G401 (cell line): ENCODE measurements at places on chromosomes 5 and 9.

DNA sequence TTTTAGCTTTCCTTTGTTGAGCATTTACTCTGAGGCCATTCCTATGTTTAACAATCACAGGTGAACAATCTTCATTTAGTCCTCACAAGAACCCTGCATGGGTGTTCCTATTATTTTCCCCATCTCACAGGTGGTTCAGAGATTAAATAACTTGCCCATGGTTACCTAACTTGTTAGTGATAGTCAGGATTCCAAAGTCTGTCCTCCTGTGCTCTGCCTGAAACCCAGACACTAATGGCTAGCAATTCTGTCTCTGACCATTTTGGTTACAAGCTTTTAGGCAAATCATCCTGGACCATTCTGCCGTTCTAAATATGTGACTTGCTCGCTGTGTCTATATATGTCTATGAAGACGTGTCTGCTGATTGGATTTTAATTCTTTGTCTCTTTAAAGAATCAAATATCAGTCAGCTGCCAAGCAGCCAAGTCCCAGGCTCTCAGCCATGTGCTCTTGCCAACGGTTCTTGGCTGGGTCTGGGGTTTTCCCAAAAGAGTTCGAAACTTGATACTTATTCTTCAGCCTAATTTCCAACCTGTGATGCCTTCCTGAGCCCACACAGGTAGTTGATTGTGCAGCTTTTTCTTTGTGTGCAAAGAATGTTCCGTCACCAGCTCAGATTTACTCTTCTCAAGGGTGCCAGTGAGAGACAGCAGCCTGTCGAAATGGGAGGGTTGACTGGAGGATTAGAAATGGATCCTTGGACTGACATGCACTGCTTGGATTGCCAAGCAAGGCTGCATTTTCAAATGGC is 121.7 kb downstream of the NREP start:
- peak; percentile 78 for DNase-seq

GRCh38 chr9:136821826-136822544 is 14.2 kb downstream of the RABL6 start:
- DNase-seq = peak; percentile 86

DNA sequence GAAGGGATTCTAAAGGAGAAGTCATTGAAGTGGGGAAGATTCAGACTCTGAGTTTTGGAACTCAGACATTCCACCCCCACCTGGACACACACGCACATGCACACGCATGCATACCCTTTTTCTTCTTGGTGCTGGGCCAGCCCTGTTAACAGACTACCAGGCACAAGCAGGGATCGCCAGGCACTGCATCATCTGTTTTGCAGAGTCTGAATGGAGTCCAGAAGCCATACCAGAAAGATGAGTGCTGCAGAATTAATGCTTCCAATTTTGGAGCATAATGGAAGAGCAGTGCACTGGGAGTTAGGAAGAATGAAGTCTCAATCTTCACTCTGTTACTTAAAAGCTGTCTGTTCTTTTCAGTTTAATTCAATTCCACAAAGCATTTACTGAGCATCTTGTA is 95.5 kb downstream of the PDE8B start:
- DNase-seq = no peak

- no peak for DNase-seq
Observed at GRCh38 chr9:107620801-107621200, 131.2 kb upstream of the KLF4 start.

DNA sequence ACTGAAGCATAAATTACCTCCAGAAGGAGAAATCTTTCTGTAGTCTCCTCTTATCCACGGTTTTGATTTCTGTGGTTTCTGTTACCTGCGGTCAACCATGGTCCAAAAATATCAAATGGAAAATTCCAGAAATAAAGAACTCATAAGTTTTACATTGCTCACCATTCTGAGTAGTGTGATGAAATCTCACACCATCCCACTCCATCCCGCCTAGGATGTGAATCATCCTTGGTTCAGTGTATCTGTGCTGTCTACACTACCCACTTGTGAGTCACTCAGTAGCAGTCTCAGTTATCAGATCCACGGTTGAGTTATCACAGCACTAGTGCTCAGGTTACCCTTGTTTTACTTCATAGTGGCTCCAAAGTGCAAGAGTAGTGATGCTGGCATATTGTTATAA is 371.2 kb downstream of the NFIB start:
- DNase-seq = no peak

DNA sequence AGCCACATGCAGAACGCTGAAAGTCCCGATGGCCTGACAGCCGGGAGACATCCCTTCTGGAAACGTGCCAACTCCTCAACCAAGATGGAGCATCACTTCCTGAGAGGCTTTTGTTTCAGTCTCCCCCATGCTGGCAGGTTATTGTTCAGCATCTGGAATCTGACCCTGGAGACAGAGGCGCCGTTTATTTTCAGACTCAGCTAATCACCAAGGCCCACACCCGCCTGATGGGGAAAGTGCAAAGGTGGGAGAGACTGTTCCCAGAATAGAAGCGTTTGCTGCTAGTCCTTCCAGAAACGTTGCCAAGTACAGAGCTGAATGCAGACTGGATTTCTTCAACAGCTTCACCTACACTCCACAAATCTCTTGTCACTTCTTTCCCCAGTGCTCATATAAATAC is 41.8 kb upstream of the S1PR3 start:
- DNase-seq = no peak

DNA sequence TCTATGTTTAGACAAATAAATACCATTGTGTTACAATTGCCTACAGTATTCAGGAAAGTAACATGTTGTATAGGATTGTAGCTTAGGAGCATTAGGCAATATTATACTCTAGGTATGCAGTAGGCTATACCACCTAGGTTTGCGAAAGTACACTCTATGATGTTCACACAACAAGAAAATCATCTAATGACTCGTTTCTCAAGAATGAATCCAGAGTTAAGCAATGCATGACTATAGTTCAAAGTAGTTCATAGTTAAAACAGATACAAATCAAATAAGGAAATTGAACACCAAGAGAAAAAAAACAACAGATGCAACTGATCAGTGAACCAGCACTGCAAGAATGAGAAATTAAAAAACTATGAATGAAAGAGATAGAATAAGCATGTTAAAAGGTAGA is 27.6 kb upstream of the ABLIM3 start:
- no peak for DNase-seq

DNA sequence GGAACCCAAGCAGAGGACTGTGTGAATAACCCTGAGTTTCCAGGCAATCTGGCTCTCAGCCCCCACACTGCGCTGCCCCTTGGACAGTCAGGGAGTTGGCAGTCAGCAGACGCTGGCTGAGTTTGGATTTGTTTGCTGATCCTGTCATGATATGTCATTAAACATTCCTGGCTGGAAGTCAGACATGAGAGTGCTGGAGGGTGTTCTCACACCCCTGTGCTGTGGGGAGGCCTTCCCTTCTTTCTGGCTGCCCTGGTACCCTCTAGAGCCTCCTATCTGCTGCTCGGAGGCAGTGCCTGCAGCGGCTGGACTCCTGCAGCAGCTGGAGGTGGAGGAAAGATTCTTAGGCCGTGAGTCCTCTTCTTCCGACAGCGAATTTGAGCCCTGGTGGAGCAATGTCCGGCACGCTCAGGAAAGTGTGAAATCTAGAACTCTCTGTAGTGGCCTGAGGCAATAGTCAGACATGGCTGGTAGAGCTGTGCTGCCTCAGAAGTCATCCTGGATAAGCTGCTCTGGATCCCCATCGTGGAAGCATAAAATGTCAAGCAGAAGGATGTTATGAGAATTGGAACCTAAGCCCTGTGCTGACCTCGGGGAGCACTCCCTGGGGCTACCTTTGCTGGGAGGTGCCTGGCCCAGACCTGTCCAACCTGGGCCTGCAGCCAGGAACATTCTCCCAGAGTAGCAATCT is 72.0 kb downstream of the PDE8B start:
- peak; percentile 4 for DNase-seq

- DNase-seq = no peak
Observed at GRCh38 chr9:74770508-74771261, 117.0 kb downstream of the TRPM6 start.

DNA sequence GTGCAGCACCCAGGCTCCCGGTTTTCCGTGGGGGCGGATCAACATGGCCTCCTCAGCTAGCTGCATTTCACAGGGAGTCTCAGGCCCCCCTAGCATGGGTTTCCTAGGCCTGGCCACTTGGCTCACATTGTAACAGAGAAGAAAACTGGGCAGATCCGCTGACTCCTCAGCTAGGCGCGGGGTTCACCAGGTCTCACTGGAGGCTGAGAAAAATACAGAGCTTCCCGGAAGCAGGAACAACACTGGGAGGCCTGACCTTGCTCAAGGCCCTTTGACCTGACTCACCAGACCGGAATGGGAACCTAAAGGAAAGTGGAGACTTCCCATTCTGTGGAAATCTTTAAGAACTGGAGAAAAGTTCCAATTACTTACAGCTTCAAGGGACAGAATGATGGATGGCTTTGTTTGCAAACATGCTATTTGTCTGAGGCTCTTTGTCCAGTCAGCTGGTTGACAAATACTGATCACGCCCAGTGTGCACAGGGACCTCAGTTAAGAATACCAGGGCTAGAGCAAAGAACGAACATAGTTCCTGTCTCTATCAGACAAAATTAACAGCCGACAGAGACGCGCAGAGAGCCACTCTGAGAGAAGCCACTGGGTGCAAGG is 88.7 kb upstream of the LRRTM2 start:
- no peak for DNase-seq

DNA sequence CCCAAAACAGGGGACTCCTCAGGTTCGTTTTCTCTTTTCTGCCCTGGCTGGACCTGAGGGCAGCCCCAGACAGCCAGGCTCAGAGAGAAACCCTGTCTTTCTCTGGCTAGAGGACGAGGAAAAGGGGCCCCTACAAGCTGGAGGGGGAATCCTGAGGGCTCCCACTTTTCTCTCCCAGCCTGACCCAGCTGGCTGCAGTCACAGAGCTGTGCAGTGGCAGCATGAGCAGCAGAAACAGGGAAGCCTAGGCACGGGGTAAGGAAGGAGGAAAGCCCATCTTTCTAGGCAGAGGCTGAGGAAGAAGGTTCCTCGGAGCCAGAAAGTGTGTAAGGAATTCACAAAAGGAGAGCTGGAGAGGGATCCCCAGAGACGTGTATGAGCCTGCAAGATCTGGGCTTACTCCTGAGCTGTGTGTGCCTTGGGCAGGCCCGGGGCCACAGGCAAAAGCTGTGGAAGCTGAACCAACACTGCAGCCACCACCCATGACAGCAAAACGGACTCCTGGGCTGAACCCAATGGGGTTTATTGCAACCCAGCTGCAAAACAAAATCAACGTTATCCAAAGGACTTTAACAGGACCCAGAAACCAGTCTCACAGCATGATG is 16.2 kb downstream of the CAMSAP1 start:
- no peak for DNase-seq

DNA sequence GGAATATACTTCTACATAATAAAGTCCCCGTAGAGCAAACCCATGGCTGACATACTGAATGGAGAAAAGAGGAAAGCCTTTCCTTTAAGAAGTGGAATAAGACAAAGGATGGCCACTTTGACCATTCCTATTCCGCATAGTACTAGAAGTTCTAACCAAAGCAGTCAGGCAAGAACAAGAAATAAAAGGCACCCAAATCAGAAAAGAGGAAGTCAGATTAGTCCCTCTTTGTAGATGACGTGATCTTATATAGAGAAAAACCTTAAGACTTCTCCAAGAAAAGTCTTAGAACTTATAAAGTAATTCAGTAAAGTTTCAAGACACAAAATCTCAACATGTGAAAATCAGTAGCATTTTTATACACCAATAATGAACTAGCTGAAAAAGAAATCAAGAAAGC is 133.9 kb downstream of the GIN1 start:
- DNase-seq = no peak

- DNase-seq = no peak
Observed at GRCh38 chr5:177105691-177106476, 19.2 kb downstream of the FGFR4 start.

- DNase-seq = no peak
Observed at GRCh38 chr5:109654455-109654854, 35.3 kb upstream of the MAN2A1 start.

DNA sequence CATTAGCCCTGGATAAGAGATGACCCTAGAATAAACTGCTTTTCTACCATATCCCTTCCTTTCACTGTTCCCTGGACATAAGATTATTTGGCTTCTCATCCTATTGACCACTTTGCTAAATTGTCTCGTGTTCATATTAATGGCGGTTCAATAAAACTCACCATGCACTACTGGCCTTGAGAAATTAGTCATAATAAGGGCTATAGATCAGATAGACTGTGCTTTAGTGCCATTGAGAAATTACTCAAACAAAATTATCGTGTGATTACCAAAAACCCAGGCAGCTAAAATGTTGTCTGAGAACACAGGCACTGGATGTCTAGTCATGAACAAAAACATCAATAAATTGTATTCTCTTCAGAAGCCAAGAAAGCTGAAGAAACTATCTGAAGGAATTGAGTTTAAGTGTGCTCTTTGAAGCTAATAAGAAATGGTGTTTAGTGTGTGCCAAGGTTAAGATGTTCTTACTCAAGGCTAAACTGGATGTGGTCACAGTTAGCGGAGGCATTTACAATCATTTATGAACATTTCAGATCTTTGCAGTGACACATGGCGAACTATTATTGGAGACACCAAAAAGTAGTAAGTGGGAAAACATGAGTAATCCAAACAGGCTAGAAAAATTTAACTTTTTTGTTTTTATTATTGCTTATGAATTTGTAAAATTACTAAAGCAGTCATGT is 460.4 kb upstream of the RORB start:
- no peak for DNase-seq

DNA sequence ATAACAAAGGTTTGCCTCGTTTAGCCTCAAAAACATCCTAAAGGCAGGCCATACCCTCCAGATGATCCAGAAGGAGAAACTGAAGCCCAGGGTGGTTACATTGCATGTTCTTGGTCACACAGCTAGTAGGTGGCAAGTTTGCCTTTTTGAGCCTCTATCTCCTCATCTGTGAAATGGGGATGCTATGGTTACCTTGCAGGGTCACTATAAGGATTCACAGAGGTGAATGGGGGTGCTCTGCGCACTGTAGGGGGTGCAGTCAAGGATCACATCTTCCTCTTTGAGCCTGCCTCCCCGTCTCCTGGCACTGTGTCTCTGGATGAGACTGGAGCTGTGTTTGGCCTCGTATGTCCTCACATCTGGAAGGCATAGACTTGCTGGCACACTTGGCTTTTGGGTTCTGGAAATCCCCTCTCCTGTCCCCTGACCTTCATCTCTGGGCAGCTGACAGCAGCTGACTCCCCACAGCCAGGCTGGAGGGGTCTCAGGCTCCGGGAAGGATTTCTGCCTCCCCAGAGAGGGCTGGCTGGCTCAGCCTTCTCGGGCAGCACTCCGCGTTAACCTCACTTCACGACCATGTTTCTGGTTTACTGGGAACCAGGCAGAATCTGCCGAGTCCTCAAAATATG is 167.7 kb downstream of the RGS3 start:
- no peak for DNase-seq
